ENCODE measurements at places on chromosomes 2 and 18.

GRCh38 chr2:24586955-24587354 lies 95.9 kb downstream of the NCOA1 start:
- no peak for DNase-seq

DNA sequence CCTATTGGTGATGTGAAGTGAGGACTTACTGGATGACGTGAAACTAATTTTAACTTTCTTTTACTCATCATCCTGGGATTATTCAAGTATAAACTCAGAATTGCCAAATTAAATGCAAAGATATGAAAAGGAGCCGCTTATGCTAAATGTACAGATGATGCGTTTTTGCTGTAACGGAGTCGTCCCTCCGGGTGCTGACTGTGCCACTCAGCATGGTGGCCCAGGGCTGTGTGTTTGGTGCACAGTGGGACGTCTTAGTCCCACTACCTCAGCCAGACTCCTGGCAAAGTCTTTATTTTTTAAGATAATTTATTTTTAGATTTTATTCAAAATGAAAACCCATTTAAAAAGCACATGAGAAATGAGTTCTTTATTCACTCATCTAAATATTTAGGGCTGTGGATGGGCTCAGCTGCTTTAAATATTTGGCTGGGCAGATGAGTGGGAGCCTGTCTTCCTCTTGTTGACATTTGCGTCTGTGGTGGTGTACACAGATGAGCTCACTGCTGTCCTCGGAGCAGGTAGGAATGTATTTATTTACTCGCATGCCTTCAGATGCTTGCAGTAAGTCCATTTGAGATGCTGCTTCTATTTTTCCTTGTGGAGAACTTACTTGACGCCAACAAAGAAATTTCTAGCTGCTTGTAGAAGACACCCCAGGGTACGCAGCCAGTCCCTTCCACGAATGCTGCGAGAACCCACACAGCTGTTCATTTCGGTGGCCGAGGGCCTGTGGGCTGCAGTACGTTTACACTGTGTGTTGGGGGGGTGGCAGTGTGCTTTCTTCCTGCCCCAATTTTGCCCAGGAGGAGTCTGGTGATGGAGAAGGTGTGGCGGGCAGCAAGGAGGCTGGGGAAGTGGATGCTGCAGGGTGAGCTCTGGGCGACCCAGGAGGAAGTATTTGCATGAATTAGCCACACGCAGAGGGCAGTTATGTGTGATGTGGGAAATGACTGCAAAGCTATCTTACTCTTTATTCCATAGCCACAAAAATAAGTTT lies 105.0 kb downstream of the AGAP1 start:
- no peak for DNase-seq

GRCh38 chr2:25165992-25166875 lies 2.1 kb downstream of the POMC start:
- no peak for DNase-seq

DNA sequence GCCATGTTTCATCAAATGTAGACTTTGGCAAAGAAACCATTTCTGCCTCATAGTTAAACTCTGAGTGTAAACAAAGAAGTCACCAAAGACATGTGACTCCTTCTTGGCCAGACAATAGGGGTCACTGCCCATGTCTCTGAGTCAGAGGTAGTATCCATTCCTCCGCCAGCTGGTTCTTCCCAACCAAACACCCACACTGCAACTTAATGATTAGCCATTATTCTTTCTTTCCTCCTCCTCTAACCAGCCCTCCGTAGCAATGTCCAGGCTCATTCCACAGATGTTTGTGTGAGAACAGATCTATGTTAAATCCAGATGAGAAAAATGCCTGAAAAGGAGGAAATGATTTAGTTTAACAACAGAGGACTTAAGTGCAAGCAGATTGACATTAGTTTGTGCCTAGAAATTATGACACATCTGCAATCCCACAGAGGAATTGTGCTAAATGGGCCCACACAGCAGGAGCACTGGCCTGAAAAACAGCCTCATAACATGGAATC lies 127.9 kb upstream of the SH3BP4 start:
- DNase-seq: no peak

DNA sequence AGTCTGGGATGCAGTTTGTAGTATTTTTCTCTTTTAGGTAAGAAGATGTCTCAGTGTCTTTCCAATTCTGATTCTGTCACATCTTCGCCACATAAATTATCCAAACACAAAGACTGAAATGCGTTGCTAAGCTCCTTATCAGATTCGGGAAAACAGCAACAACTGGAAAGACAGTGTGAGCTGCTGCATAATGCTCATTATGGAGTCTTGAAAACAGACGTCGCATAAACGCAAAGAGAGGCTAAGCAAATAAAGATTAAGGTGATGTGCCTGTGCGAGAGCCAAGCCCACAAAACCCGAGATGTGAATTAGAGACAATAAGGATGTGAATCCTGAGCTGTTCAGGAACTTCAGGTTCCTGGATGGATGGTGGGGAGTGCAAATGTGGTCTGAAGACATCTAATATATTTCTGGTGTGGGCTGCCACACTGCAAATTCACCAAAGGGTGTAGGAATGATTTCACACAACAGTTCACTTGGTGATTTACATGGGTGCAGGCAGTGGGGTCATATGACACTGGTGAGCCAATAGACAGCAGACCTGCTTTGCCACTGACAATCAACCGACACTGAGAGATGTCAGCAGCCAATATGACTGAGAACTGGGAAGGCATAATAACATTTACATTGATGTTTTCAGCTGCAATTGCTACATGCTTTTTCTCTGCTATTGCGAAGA lies 195.8 kb downstream of the MTX2 start:
- DNase-seq: no peak

DNA sequence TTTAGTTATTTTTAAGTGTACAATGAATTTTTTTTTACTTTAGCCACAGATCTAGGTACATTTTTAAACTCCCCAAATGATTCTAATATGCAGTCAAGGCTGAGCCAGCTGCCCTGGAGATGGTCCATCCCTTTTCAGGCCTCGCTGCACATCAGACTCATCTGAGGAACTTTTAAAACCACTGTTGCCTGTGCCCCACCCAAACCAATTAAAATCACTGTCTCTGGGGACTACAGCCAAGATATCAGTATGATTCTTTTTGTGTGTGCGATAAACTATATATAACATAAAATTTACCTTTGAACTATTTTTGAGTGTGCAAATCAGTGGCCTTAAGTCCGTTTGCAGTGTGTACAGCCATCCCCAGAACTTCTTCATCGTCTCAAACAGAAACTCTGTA lies 9.1 kb upstream of the MALT1 start:
- no peak for DNase-seq

DNA sequence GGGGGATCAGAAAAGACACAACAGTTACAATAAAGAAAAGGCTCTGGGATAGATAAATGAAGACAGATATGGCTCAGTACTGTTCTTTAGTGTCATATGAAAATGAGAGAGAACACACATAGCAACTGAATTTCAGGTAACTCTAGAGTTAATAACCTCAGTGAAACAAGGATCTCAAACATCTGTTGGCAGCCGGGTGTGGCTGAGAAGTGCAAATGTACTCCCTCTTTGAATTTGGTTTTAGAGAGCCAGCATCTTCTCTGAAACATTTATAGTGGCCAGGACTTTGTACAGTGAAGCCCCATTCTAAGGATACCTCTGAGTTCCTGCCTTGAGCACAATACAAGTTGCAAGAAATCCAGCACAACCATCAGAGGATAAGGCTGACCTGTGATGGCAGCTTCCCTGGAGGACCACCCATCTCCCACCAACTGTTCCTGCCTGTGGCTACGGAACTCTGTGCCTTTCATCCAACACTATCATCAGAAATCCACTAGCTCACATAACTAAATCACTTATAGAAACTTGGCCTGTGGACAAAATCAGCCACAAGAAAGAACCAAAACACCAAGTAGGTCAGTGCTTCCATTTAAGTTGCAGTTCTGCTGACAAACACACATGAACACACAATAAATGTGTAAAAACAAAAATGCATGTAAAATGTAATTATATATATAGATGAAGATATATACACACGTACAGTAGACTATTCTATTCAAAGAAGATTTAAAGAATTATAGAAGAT lies 37.3 kb upstream of the PEX13 start:
- no peak for DNase-seq

DNA sequence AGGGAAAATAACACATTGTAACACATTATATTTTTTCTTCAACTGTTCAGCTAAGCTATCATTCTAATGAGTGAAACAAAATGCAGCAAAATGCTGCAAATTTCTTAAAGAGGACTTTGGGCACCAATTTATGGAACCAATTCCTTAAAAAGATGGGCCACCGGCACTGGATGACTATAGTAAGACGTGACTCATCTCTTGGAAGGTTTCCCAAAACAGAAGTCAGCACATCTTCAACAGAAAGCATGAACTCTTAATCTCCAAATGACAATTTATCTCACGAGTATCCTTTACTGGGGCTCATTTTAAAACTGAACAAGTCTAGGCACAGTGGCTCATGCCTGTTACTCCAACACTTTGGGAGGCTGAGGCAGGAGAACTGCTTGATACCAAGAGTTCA lies 213.4 kb downstream of the CDH20 start:
- DNase-seq: no peak

GRCh38 chr2:149192427-149192826 lies 138.0 kb upstream of the LYPD6 start:
- no peak for DNase-seq

- DNase-seq: no peak
Observed at GRCh38 chr2:219612577-219613286, 14.7 kb upstream of the SLC4A3 start.

DNA sequence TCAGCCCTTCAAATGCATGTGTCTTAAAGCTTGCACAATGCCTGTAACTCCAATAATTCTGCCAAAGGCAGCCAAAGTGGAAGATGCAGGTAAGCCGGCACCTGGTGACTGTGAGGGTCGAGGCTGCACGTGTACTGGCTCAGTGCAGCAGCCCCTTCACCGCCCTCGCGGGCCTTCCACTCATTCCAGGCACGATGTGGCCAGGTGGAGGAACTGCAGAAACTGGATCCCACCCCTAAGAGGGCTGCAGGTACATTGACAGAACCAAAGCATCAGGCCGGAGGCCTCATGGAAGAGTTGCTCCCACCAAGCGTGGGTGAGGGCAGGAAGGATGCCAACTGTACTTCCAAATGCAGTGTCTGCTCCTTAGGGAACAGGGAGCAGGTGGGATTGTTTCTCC lies 253.4 kb downstream of the HDAC4 start:
- DNase-seq: no peak

- no peak for DNase-seq
Observed at GRCh38 chr2:203732092-203732952, 25.9 kb downstream of the CD28 start.
